ENCODE measurements at places on chromosomes 13 and 19.

DNA sequence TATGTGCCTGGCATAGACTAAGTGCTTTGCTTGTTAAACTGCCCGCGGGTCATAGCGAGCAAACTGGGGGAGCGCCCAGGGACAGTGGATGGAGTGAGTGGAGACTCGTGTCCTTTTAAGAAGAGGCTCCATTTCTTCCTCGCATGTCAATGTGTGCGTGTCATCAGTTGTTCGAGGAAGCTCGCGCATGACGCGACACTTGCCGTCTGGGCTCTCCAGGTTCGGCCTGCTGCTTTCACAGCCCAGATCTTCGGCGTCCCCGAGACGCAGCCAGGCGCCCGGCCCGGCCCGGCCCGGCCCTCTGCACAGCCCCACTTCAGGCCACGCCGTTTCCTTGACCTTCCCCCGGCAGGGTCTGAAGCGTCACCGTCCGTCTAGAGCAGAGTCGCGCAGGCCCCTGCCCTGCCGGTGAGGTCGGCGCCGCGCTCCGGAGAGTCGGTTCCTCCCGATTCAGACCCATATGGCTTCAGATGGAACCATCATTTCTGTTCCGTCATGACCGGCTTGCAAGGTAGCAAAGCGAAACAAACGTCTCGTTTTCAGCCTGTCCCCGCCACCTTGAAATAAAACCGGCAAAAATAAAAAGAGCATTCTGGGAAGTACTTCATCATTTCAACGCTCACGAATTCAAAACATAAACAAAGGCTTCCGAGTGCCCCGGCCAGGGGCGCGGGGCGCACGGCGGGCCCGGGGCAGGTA is 599 bp upstream of the ARHGEF7 start:
- DNase-seq = no peak

- no peak for DNase-seq
Measured at GRCh38 chr13:96994017-96994857, at the start of gene OXGR1. Gene OXGR1, minus strand, starts transcription at chr13:96994476. Its CDS starts 6,717 bp downstream, at chr13:96987759.

DNA sequence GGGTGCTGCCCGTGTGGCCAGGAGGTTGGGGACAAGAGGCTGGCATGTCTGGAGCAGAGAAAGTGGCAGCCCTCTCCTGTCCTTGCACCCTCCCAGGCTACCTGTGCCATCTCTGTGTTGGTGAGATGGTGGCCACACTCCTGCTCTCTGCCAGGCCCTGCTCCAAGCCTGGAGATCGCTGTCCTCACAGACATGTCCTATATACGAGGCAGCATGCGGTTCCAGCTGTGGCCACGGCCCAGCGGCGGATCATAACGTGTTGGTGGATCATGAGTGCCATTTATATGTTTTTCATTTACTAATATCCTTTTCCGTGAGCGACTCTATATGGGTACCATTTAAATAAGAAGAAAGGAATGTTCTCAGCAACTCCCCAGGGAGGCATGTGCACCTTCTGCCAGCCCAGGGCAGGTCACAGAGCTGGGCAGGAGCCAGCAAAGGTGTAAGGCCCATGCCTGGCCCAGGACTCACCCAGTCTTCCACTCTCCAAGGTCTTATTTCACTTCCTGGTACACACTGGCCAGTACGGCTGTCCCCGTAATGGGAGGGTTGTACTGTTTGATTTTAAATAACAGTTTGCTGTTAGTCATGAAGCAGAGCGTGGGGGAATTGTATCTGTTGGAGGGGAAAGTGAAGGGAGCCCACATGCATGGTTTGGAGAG is 47.2 kb upstream of the LDLR start:
- DNase-seq = no peak

DNA sequence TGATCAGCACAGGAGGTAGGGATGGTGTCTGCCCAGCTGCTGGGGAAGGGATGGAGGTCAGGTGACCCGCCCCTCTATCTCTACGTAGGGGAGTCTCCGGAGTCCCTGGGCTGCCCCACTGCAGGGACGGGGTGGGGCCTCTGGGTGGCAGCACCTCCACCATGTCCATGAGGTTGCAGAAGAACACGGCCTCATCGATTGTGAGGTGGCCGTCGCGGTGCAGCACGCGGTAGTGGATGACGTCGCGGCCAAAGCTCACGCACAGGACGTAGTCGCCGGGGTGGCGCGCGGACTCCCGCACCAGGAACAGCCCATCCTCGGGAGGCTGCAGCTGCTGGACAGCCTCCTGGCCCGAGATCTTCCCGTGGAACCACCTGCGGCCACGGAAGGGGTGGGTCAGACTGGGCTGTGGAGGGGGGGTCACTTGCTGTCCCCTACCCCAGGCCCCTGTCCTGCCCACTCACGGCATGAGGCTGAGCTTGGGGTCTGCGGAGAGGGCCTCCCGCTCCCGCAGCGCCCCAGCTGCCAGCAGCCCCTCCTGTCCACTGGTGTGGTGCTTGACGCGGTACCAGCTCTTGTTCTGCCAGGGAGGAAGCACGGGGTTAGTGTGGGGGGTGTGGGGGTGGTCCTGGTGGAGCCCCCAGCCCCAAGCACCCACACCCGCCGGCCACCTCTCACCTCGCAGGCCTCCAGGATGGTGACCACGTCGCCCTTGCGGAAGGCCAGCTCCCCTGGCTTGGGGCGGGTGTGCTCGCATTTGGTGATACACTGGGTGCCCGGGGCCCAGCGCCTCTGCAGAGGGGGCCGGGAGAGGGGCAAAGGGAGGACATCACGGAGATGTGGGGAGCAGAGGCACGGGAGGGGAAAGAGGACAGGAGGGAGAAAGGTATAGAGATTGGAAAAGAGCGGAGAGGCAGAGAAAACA is 2.3 kb downstream of the MATK start:
- no peak for DNase-seq

- DNase-seq = no peak
Measured at GRCh38 chr13:39099231-39099630, 61.0 kb downstream of the NHLRC3 start.

DNA sequence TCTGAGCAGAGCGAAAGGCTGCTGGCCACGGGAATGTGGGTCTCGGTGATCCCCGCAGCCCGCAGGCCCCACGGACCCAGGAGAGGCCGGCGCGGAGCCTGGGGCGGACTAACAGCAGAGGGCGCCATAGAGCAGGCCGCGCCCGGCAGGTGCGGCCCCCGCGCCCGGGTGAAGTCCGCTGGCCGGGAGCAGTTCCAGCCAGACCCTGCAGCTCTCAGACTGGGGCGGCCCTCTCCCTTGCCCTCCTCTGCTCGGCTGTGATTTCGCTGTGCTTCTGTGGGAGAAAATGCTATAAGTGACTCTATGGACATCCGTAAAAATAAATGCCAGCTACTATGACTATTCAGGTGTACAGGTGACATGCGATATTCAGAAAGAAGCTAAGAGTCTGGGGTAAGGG is 37.7 kb downstream of the GSX1 start:
- DNase-seq = no peak

DNA sequence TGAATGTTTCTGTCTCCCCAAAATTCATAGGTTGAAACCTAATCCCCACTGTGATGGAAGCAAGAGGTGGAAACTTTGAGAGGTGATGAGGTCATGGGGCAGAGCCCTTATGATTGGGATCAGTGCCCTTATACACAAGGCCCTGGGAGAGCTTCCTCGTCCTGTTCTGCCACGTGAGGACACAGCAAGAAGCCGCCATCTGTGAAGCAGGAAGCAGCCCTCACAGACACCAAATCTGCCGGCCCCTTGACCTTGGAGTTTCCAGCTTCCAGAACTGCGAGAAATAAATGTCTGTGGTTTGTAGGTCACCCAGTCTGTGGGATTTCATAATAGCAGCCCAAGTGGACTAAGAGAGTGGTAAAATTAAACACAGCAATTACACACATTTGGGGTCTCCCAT is 737.4 kb downstream of the UQCRFS1 start:
- no peak for DNase-seq

DNA sequence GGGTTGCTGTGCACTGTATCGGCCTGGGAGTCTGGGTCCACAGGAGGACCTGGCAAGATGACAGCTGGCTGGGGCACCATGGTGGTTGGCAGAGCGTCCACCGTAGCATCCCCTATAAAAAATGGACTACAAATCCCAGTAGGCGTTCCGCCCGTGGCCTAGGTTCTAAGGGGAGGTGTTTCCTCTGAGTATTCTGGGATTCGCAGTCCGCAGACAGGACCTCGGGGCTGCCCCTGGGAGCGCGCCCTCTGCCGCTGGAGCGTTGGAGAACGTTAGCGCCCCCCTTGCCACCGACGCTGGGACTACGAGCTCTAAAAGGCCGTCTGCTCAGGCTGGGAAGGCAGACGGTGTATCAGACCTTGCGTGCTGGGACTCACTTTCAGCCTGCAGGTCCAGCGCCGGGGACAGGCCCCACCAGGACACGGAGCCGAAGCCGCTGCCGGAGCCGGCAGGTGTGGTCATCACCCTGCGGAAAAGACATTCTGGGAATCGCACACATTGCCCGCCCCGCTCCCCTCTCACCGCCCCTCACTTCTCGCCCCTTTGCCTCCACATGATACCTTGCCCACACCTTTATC is 372 bp downstream of the DNAAF3 start:
- DNase-seq = no peak

GRCh38 chr13:113883921-113884804 is 20.3 kb upstream of the GAS6 start:
- DNase-seq = no peak

- DNase-seq = no peak
Measured at GRCh38 chr13:100566543-100566942, 22.0 kb downstream of the GGACT start.

DNA sequence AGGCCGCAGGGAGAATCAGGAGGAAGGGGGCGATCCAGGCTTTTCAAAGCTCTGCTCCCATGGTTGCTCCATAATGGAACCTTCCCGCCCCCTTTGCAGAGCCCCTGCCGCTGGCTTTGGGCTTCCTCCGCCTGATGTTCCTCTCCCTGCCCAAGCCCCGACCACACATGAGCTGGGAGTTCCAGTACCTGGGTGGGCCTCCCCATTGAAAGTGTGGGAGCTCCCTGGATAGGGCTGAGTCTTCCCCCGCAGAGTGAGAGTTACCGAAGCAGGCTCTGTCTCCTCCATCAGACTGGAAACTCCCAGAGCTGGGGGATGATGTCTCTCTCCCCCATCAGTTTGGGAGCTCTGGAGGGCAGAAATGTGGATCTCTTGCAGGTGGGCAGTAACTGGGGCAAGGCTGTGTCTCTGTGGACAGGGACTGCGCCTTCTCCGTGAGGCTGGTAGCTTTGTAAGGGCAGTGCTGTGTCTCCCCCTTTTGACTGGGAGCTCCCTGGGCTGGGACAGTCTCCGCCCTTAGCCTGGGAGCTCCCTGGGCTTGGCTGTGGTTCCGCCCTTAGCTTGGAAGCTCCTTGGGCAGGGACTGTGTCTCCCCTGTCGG is 722 bp downstream of the DCAF15 start:
- no peak for DNase-seq

DNA sequence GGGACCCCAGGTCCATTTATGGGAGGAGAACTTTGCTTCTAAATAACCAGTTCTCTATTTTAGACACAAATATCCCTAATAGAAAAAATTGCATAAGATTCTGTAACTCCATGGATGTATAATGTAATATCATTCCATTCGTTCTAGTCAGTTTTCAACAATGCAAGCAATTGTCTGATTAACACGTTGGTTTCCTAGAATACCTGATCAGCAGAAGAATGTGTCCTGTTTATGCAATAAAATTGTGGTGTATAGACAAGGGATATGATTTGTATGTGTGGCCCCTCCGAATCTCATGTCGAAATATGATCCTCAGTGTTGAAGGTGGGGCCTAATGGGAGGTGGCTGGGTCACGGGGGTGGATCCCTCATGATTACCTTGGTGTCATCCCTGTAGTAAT is 62.1 kb downstream of the RUBCNL start:
- no peak for DNase-seq

DNA sequence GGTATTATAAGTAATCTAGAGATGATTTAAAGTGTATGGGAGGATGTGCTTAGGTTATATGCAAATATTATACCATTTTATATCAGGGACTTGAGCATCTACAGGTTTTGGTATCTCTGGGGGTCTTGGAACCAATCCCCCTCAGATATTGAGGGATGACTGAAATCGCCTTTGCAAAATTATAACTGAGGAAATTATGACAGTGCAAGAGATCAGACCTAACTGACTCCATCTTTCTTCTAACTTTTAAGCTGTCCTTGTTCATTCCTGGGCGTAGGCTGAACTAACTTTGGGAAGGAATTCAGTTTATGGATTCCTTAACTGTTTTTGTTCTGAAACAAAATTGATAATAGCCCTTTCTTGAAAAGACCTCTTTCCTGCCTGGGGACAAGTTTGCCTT is 190.7 kb upstream of the KL start:
- DNase-seq = no peak

GRCh38 chr19:15161028-15161984 is 39.5 kb downstream of the NOTCH3 start:
- DNase-seq = no peak

- no peak for DNase-seq
Measured at GRCh38 chr19:1768248-1768647, 14.9 kb downstream of the ONECUT3 start.

DNA sequence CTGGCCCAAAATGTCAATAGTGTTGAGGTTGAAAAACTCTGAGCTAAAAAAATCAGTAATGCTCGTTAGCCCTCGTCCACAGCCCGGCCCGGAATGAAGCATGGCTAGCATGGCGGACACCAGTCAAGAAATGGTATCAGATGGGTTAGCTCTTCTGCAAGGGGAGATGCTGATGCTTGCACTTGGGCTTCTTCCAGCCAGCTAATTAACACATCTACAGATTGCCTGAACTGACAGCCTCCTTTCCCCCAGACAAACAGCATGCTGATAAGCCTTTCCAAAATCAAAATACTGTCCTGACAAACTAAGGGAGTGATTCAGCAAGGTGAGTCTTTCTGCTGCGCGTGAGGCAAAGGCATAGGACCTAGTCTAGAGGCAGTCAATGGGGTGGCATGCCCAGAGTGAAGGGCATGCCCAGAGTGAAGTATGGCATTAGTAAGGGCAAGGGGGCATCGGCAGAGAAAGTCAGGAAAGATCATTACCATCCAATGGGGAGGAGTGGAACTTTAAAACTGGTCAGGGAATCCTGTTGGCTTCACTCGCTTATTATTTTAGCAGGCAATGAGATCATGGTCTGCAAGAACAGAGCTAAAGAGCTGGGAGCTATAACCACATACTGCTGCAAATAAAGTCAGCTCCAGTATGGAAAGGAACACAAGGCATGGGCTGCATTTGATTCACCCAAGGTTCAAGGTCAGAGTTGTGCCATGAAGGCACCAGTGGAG is 30.2 kb upstream of the UBE2L5 start:
- no peak for DNase-seq

- DNase-seq = no peak
Measured at GRCh38 chr13:21882766-21883165, 211.9 kb downstream of the FGF9 start.

DNA sequence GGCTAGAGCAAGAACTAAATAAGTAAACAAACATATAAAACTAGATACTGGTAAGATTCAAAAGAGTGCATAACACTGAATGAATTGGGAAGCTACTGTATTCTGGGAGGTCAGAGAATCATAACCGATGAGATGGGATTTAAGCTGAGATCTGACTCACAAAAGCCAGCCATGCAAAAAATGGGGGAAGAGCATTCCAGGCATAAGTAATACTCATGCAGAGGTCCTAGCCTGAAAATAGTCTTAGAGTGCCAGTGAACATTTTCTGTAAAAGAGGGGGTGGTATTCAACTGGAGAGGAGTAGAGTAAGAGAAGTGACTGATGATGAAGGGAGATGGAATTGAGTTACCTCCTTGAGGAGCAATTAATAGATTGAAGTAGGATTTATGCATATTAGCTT is 872.0 kb upstream of the GPC6 start:
- no peak for DNase-seq
